ENCODE measurements at places on chromosomes 2 and 18.
A peak's percentile ranks its signal among the peaks of the same experiment; 100 is the strongest.

- no peak for DNase-seq
These were observed 60.7 kb downstream of the EN1 start for GRCh38 chr2:118786746-118787145.

GRCh38 chr2:119741868-119742267 lies 17.9 kb upstream of the PTPN4 start:
- DNase-seq: no peak

- no peak for DNase-seq
These were observed 324.5 kb upstream of the EPHA4 start for GRCh38 chr2:221896505-221897151.

DNA sequence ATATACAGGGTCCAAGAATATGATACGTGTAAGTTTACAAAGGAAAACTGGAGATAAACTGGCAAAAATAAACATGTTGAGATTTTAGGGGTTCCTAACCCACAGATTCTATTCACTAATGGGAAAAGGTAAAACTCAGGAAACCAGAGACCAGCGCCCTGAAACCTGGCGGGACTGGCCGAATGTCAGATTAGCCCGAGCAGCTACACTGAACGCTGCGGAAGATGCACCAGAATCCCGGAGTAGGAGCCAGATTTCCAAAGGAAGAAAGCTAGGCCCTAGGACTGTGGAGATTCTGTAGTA lies 679 bp upstream of the WDR75 start:
- DNase-seq: no peak

- no peak for DNase-seq
These were observed 13.4 kb upstream of the EVA1A start for GRCh38 chr2:75574106-75574505.

DNA sequence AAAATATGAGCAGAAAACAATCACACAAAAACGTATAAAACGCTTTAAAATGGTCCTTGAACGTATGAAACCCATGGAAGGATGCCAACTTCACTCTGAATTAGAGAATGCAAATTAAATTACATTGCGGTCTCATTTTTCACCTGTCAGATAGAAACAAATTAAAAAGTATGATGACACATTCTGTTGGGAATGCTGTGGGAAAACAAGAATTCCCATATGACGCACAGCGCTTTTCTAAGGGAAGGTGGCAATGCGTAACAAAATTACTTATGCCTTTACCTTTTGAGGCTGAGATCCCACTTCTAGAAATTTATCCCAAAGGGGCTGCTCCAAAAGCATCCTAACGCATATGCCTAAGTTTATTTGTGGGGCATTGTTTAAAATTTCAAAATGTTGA lies 3.8 kb upstream of the RPS7 start:
- DNase-seq: no peak

DNA sequence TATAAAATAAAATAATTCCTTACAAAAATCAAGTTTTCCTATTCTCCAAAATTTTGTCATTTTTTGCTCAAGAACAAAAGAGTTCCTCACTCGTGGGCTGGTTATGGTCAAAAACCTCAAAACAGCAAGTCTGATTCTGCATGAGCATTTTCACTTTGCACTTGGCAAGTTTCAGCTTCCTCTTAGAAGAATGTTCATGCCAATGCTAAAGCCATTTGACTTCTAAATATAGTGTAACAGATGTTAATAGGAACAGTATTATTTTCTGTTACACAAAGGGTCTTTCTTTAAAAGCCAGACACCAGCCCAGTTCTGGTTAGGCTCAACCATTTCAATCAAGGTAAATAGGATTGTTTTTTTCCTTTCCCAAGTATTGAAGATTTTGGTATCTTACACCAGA lies 261.3 kb upstream of the CCDC68 start:
- DNase-seq: peak; percentile 65

- no peak for DNase-seq
These were observed 28.9 kb downstream of the KLF7 start for GRCh38 chr2:207136874-207137273.

DNA sequence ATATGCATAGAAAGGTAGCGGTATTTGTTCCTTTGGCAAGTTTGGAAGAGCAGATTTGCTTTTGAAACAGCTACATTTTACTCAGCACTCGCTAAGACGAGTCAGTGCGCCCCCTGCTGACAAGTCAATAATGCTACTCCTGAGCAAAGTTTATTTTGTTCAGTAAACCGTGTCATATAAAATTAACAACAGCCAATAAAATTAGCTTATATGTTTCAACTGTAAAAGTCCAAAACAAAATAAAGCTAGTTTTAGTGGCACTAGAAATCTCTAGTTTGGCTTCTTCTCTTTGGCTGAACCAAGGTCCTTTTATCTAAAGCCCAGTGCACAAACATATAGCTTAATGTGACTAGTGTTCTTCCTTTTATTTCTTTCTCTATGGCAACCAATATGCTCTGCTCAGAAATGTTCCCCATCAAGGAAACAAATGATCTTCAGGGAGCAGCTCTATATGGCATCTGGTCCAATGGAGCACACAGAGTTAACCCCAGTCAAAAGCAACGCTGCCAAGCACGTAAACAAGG lies 4.2 kb upstream of the POU3F3 start:
- DNase-seq: peak; percentile 73

GRCh38 chr2:158255257-158255656 lies 153.6 kb downstream of the UPP2 start:
- no peak for DNase-seq

GRCh38 chr2:162028511-162028910 lies 45.5 kb downstream of the DPP4 start:
- DNase-seq: no peak

- DNase-seq: no peak
These were observed 112.0 kb upstream of the RMDN2 start for GRCh38 chr2:37812941-37813730.

GRCh38 chr2:31580321-31581117 lies at the start of gene SRD5A2:
Gene SRD5A2, minus strand, starts transcription at chr2:31580938. Its CDS starts 38 bp downstream, at chr2:31580900.
- no peak for DNase-seq

DNA sequence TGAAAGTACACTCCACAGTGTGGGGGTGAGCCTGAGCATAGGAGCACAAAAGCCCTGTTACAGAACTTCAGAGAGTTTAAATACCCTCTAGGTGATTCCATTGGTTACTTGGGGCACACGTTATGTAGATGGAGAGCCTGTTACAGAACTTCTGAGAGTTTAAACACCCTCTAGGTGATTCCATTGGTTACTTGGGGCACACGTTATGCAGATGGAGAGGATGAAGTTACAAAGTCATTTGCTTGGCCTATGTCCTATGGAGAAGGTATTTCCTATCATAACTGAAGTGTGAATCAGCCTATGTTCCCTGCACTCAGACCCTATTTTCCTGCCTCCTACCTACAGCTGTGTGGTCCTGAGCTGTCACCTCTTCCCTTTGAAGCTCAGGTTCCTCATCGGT lies 3.8 kb upstream of the CAPN10 start:
- no peak for DNase-seq

DNA sequence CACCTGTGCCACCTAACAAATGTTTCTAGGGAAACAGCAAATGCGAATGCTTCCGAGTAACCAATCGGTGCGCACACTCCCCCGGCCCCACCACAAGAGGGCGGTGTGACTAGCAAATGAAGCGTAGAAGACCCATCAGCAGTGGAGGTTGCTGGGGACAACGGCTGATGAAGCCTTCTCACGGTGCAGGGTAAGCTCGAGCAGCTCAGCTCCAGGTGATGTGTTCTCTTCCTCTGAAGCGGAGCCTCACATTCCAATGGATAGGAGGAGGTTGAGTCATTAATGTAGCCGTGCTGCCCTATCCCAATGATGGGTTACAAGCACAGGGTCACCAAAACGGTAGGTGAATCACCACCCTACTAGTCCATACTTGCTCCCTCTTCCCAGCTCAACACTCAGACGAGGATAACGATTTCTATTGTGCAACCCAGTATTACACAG lies 127.6 kb upstream of the TWIST2 start:
- DNase-seq: peak; percentile 38

GRCh38 chr18:58669731-58670378 lies 1.4 kb upstream of the MALT1 start:
- DNase-seq: peak; percentile 63

DNA sequence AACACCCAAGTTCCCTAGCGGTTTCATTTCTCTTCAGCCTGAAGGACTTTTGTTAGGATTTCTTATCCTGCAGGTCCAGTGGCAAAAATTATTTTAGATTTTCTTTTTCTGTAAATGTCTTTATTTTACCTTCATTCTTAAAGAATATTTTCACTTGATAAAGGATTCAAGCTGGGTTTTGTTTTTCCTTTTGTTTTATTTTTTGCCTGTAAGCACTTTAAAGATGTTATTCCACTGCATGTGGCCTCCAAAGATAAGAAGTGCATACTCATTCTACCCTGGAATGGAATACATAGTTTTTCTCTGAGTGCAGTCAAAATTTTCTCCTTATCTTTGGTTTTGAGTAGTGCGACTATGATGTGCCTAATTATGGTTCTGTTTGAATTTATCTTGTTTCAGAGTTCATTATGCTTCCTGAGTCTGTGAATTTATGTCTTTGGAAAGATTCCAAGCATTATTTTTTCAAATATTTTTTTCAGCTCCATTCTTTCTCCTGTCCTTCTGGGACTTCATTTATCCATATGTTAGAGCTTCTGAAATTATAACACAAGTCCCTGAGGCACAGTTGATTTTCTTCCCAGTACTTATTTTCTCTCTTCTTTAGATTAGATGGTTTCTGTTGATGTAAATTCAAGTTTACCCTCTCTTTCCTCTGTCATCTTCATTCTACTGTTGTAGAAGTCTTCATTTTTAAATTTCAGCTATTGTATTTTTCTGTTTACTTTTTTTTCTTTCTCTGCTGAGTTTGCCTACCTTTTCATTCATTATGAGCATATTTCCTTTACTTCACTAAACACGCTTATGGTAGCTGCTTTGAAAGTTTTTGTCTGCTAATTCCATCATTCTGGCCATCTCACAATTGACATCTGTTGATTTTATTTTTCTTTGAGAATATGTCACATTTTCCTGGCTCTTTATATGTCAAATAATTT lies 69.6 kb downstream of the MAPRE2 start:
- DNase-seq: no peak

GRCh38 chr2:43139996-43140621 lies 86.3 kb downstream of the ZFP36L2 start:
- DNase-seq: peak; percentile 55

GRCh38 chr2:15844211-15844801 lies 96.0 kb upstream of the MYCN start:
- DNase-seq: no peak

DNA sequence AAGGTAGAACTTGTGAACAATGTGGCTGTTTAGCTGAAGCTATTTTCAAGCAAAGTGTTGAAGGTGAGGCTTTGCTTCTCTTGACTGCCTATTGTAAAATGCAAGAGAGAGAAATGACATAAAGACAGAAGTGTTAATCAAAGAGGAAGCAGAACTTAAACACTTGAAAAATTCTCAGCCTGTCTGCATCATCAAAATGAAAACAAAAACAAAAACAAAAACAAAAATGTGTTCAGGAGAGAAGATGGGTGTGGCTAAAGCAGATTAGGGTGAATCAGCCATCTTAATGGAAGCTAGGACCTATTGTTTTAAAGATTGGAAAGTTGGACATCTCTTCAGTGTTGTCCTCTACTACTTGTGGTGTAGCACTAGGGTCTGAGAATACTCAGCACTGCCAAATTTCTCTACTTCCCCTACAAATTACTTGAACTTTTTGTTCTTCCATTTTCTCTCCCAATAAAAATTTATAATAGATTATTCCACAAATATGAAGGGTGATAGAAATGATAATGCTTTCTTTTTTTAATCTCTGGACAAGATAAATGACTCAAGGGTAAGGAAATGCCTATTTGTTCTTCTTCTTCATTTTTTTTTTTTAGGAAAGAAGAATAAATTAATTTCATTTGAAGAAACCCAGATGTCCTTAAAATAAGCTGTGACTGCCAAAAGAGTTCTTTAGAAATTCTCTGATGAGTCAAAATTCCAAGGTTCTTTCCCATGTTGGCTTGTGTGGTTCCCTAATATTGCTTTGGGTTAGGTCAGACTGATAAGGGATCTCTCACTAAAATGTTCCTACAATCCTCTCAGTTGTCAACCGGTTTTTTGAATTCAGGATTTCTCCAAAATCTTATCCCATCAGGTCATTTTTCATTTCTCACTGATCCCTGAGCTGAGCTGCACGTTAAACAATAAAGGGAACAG lies 571.2 kb upstream of the ZEB2 start:
- no peak for DNase-seq

DNA sequence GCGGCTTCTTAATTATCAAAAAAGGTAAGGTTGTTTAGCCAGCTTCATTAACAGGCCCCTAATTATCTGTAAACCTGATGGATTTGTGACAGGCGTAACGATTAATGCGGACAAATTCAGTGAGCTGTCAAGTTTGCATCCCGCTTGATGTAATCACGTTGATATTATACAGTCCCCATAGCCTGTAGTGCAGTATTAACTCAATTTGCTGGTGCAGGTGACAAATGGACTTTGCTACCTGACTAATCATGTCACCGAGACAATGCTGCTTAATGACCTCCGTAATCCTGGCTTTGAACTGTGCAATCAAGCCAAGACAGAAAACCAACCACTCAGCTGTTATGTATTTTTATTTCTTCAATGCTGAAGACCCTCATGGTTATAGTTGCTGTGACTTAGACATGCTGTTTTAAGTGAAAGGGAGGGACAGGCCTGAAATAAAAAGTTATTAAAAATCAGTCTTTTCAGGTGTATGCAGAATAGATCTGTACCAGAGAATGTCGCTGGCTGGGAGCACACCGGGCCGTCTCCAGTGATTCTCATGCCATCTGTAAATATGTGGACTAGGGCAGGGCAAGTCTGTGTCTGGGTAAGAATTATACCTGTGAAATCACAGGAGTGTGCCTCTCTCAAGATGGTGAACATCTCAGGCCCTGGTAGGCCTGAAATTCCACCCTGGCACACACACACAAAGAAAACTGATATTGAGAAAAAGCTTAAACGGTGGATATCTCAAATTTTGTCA lies 4.3 kb downstream of the TSHZ1 start:
- DNase-seq: no peak

GRCh38 chr2:43454791-43455190 lies 141.0 kb downstream of the THADA start:
- DNase-seq: no peak

DNA sequence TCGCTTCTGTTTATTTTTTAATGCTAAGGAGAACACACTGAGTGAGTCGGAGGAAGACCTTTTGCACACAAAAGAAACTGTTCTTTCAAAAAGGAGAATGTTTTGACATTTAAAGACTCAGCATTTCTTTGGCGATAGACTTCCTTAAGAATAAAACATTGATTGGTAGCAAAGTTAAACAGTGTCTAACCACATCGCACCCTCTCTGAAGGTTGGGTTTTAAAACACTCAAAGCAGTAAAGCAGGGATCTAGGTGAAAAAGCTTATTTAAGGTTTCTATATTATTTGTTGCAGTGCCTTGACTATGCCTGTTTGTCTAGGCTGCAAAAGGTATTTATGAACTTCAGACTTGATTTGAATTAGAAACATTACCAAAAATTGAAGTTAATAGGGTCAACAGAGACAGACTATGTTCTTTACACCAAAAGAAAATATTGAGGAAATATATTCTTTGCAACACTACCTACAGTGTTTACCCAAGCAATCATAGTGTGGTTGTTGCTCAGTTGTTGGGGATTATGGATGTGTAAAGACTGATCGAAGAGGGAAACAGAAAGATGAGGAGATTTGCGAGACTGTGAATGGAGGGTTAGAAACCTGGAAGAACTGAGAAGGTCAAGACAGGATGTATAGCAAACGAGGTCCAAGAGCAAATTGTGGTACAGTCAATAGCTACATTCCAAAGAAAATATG lies 297.8 kb upstream of the SLC39A10 start:
- DNase-seq: no peak

Measured in GM12865 (cell line).